ENCODE measurements at places on chromosomes 7 and 10.

GRCh38 chr7:1691096-1691495, 21.0 kb downstream of the ELFN1 start:
- DNase-seq, result no peak

- DNase-seq, result no peak
These were observed 345.6 kb downstream of the MDFIC start for GRCh38 chr7:115267503-115267902.

GRCh38 chr7:117941138-117941810, 68.0 kb upstream of the CTTNBP2 start:
- no peak for DNase-seq

DNA sequence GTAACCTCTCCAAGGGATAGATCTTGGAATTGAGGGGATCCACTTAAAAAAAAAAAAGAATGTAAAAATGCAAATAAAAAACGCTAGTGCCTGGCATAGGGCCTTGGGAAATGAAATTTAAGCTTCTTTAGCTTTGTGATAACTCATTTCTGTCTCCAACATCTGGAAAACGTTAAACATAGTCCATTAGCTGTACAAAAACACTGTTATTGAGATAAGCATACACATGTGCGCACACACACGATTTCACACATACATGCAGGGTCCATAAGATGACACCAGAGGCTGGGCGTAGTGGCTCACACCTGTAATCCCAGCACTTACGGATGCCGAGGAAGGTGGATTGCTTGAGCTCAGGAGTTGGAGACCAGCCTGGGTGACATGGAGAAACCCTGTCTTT, 13.7 kb upstream of the CUL2 start:
- DNase-seq, result no peak

- no peak for DNase-seq
These were observed 144.3 kb upstream of the KAT6B start for GRCh38 chr10:74681917-74682627.

- no peak for DNase-seq
These were observed 3.8 kb downstream of the GIMAP1 start for GRCh38 chr7:150719960-150720891.

- DNase-seq, result no peak
These were observed 8.0 kb upstream of the ZMIZ1 start for GRCh38 chr10:79060641-79061255.

DNA sequence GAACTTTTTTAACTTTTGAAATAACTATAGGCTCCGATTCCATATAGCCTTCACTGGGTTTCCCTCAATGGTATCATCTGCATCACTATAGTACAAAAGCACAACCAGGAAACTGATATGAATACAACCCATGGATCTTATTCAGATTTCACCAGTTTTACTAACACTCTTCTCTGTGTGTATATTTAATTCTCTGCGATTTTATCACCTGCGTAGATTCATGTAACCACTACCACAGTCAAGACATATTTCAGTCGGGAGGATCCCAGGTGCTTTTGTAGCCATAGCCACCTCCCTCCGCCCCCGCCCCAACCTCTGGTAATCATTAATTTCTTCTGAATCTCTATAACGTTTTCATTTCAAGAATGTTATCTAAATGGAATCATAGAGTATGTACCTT, 82.8 kb upstream of the C7orf33 start:
- DNase-seq, result no peak

DNA sequence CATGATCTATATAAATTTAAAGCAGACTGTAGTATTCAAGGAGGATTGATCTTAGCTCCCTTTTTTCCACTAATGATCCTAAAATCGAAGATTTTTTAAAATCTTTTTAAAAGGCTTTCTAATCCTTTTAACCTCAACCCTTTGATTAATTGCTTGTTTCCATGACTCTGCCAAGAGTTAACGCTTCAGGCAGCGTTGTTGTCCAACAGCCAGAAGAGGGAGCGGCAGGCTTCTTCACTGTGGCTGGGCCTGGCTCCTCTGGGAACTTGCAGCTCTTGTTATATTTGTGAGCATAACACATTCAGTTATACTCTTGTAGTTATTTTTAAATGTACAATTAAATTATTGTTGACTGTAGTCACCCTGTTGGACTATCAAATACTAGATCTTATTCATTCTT, 26.3 kb downstream of the CRCP start:
- no peak for DNase-seq

- DNase-seq, result no peak
These were observed 829.3 kb upstream of the IGFBP3 start for GRCh38 chr7:46750321-46750865.

DNA sequence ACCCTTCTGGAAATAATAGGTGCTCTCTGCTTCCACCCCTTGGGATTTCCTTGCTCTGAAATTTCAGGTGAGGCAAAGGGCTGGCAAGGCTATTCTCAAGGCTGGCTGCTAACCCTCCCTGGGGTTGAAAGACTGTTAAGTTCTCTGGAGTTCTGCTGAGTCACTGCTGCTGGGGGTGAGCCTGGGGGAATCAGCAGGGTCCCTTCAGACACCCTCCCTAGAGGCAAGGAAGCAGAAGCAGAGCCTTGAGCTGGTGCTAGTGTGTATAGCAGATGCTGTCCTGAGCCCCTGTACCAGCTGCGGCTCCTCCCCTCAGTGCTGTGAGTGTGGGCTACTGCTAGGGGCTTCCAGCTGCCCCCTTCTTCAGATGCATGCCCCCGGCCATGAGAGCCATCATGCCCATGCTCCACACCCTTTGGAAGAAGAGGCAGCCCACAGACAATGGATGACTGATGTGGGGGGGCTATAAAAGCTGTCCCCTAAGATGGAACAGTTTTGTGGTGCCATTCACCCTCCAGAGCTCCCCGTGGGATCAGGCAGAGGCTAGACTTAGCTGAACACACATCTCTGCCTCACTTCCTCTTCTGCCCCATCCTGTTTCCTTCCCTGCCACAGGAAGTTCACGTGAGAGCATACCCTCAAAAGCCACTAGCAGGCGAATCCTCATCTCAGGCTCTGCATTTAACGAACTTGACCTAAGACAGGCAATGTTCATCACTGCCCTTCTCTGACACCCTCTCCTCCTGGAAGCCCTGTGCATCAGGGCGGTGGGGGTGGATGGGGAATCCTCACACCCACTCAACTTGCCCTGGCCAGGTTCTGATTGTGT, 91.8 kb downstream of the SH3PXD2A start:
- no peak for DNase-seq

- DNase-seq, result no peak
These were observed 25.7 kb downstream of the FOXL3 start for GRCh38 chr7:315516-316265.

DNA sequence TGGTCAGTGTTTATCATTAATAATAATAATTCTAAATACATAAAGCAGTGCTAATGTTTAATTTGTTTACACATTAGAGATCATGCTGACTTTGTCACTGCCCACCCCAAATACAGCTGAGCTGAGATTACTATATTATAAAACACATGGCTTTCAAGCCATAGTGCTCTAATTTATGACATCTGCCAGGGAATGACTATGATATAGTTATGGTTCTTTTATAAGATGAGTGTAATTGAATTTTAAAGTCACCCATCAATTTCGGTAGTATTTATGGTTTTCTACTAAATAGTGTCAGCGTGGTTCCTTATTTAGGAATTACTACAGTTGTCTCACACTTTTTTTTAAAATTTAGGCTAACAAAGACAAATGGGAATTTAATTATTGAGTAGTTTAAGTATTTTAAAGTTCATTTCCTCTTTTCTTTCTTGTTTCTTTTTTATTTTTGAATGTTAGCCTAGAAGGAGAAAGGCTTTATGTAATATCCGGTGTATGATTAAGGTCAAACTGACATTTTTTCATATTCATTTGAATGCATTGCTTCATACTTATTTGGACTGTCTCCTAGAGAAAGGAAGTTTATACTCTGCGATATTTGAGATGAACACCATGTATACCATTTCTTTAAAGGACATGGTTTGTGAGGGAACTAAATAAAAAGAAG, 3.9 kb downstream of the CDK14 start:
- DNase-seq, result peak; percentile 36

- DNase-seq, result no peak
These were observed 1.1 kb downstream of the ATG9B start for GRCh38 chr7:151023232-151023631.

- no peak for DNase-seq
These were observed 4.6 kb downstream of the SPAM1 start for GRCh38 chr7:123929655-123930054.

DNA sequence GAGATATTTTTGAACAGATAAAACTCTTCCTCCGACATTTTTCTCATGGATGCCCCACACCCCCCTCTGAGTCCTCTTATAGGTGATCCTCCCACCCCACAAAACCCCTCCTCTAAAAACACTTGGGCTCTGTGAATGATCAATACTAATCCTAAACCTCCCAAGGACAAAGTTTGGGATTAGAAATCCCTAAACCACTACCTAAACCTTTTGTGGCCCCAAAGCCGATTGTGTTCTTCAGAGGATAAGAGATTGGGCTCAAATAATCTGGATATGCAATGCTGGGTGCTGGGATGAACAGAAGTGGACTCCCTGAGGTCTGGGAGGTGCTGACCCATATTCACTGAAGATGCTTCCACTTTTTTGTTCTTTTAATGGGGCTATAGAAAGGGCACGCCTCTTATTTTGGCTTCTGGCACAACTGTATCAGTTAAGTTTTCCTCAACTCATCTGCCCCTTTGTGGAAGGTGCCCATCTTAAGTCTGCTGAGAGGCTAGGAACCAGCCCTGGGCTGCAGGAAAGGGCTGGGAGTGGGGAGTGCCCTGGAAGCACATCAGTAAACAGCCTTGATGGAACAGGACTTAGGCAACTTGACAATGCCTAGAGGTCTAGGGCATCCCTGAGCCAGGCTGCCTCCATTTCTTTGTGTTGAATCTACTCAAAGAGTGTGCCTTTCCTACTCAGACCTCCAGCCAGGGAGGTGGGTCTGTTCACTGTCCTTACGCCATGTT, at the start of gene OPN1SW:
OPN1SW (minus strand) TSS at position 51 of the 731 bp plus-strand sequence; CDS start at position 38, 13 bp downstream.
- DNase-seq, result no peak

- no peak for DNase-seq
These were observed 199.2 kb upstream of the SEMA3A start for GRCh38 chr7:84393786-84394185.

- DNase-seq, result no peak
These were observed 257.2 kb upstream of the GLI3 start for GRCh38 chr7:42494199-42494710.

DNA sequence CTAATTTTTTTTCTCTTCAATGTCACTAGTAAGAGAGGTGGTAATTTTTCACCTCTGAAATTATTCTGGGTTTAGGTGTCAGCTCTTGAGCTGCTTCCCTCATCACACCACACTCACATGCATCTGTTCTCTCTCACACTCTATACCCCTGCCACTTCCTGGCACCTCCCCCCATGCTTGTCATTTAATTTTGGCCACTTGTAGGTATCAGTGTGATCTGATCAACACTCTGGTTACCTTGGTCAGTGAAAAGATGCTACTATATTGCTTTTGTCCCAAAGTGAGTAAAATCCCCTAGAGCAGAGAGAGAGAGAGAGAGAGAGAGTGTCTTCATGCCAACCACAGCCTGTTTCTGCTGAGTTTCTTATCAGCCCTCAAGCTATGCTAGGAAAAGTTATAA, 42.5 kb downstream of the STK17A start:
- no peak for DNase-seq

GRCh38 chr7:68671671-68672070, 926.6 kb upstream of the AUTS2 start:
- DNase-seq, result no peak

- DNase-seq, result no peak
These were observed 9.4 kb downstream of the LIMK1 start for GRCh38 chr7:74092964-74093471.

GRCh38 chr7:31825576-31825975, 138.6 kb downstream of the PPP1R17 start:
- DNase-seq, result no peak

DNA sequence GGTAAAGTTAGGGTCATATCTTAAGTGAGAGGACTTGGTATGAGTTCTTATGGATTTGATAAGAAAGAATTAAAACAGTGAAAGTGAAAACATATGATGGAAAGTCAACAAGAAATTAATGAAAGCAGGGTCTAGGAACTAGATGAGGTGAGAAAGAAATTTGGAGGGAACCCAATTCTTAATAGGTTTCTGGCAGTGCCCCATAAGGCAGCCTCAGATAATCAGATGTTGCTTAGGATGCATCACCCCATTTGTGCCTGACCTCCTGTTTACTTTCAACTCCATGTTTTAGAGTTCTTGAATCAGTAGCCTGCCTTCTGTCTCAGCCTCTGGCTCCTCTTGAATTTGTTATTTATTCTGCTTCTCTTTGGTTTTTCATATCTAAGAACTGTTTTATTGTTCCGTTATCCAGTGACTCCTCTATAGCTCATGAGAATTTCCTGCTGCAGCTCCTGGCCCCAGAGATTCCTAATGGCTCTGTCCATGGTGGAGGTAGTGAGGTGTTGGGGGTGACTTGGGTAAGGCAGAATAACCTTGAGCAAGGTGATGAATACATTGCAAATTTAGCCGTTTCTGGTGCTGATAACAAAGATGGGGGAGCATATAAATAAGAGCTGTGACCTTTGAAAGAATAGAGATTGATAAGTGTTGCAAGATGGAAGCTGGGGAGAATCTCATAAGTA, 17.6 kb downstream of the ITGB8 start:
- no peak for DNase-seq

DNA sequence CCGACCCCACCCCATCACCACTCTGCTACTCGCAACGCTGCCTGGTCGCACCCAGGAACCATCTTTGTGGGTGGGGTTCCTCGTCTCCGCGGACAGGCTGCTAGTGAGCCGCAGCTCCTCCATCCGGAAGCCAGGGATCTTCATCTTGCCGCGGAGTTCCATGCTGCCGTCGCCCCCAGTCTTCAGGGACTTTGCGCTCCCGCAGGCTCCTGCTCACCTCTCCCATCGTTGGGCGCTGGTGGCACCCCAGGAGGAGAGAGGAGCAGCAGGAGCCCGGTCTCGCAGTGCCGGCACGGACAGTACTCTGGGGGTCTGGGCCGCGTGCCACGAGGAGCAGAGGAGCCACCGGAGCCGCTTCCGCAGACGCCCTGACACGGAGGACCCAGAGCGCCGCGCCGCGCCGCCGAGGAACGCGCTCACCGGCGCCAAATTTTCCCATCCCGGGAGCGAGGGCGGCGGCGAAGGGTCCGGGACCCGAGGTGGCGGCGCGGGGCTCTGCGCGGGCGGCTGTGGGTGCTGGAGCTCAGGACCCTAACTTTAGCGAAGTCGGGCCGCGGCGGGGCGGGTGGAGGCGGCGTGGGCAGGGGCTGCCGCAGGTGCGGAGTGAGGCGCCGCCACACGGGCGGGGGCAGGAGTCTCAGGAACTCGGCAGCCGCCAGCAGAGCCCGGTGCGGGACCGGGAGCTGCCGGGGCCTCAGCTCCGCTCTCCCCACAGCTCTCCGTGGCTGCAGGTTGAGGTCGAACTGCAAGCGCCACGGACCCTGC, 750.1 kb upstream of the SORCS1 start:
- DNase-seq, result no peak

- no peak for DNase-seq
These were observed 461.6 kb downstream of the PLXDC2 start for GRCh38 chr10:20277820-20278219.
